Amygdala (tissue), 56 donors: ENCODE measurements at places on chromosomes 4 and X.
A peak's percentile ranks its signal among the peaks of the same experiment; 100 is the strongest.

DNA sequence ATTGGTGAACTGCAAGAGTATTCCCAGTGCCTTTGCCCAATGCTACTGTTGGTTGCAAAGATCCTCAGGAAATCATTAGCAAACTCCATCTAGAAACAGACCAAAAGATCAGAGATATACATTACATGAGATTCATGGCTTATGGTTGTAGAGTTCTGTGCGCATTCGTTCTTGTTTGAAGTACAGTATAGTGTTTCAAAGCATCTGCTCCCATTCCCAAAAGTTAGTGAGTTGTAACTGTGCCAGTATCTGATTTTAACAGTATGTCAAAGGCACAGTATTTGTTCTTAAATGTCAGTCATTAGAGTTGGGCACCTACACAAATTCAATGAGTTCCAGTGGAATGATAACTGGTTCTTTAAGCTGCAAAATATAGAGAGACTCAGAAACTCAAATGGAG is 314.7 kb upstream of the ATOH1 start:
- no peak for DNase-seq

DNA sequence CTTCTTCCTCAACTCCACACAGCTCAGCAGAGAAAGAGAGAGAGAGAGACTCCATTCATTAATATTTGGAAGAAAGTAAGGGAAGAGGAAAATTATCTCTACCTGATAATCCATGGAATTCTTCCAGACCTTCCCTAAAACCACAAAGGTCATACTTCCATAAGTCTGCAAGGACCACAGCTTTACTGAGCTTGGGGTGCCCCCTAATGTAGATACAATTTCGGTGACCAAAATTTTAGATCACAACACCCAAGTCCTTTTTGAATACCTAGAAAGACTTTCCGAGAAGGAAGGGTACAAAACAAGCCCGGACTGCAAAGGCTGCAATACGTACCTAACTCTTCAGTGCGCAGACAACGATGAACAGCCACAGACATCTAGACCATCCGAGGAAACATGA is 523.9 kb downstream of the GLUD2 start:
- DNase-seq: no peak

GRCh38 chr4:110629780-110630687 is 7.2 kb upstream of the PITX2 start:
- no peak for DNase-seq

DNA sequence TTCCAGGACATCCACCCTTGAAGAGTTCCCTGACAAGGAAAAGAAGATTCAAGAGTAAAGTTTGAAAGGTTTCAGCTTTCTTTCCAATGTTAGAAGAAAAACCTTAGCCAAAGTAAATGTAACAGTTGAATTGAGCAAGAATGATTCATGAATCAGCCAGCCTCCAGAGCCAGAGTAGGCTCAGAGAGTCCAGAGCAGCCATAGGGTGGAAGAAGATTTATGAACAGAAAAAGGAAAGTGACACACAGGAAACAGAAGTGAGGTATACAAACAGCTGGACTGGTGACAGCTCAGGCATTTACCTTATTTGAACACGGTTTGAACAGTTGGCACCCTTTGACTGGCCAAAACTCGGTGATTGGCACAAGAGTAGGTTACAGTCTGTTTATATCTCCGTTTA is 63.2 kb downstream of the QDPR start:
- DNase-seq: no peak

DNA sequence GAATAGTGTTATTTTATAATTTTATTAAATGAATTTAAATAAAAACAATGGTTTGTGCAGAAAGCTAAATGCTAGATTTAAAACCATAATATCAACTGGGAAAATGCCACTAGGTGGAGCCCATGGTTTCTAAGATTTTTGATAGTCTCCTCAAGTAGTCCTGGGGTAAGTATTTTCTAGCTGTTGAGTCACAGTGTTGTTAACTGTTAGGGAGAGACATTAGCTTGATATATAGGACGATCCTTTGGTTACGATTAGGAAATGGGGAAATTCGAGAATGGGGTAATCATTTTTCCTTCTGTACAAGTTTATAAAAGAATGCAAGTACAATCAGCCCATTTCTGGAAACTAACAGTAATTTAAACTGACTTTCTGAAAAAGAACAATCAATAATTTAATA is 378.4 kb downstream of the ANKRD50 start:
- no peak for DNase-seq

DNA sequence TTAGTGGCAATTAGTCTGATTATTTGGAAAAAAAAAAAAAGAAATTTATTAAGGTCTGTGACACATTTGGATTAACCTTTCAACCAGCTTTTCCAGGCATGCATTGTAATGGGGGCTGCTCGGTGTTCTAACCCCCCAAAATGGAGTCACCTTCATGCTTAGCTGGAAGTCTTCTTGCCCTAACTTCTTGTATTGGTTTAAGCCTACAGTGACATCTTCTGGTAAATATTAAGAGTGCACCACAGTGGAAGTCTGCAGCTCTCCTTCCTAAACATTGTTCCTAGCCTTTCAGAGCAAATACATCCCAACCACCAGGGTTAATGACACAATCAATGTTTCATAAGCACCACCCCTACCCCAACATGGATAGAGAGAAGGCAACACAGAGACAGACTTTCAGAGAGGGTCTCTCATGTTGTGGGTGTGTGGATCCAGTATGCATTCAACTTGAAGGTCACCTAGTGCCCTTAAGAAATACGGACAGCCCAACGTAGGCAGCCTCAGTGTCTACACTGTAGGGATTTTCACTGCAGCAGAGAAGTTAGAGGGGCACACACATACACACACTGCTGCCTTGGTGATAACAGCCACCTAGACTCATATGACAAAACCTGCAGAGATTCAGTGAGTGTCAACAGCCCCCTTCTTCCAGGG is 142.9 kb upstream of the MBNL3 start:
- DNase-seq: peak; percentile 0

- no peak for DNase-seq
These were observed 723 bp downstream of the MORC4 start for GRCh38 chrX:106999002-106999975.

DNA sequence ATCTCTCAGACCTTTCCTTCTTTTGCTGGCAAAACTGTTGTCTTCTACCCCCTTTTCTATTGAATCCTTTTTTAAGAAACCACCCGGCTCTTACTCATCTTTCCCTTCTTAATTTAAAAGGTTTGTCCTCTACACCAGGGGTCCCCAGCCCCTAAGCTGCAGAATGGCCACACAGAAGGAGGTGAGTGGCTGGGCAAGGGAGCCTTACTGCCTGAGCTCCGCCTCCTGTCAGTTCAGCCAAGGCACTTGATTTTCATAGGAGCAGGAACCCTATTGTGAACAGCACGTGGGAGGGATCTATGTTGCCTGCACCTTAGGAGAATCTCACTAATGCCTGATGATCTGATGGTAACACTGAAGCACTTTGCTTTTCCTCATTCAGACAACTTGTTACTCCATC is 726.3 kb upstream of the INTU start:
- DNase-seq: no peak

DNA sequence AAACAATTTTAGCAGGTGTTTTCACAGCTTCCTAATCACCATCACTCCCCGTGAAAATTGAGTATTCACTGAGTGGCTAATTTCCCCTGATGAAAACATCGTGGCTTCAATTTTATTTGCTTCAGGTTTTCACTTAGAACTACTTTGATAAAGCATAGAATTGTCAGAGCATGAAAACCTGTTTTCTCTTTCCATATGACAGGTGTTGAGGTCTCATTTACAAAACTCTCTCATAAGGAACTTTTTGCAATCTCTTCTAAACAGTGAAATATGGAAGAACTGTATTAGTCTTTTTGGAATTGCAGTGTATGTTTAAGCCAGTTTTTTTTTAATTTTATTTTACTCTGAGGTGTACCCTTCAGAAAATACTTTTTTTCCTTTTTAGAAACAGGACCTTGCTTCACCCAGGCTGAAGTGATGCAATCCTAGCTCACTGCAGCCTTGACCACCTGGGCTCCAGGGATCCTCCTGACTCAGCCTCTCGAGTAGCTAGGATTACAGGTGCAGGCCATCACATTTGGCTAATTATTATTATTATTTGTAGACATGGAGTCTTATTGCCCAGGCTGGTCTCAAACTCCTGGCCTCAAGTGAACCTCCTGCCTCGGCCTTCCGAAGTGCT is 111.2 kb upstream of the RAPGEF2 start:
- no peak for DNase-seq

DNA sequence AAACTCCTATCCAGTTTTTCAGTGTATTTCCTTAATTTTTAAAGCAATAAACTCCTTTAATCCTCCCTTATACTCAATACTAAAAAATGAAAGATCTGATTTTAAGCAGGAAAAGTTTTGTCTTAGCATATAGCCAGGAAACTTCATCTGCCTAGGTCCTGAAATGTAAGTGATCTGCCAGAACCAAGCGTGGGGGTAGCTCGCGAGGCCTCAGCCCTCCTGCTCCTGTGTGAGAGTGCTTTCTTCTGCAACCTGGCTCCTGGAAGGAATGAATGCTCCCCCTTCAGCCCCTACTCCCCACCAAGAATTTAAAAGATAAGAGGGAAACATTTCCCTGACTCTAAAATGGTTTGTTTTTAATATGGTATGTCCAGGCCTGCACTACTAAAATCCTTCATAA is 160.1 kb downstream of the CBR4 start:
- no peak for DNase-seq

DNA sequence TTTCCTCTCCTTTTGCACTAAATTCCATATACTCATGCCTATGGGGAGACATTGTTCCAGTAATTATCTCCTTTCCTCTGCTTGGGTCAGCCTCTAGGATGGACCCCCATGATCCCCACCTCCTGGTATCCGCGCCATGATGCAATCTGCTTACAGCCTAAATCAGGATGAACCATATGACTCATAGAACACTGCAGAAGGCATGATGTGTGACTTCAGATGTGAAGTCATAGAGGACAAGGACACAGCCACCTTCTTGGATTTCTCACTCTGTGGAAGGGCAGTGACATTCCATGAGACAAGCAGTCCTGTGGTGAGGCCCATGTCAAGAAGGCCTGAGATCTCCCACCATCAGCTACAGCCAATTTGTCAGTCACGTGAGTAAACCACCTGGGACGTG is 9.0 kb upstream of the TMEM144 start:
- no peak for DNase-seq

- no peak for DNase-seq
These were observed 19.4 kb downstream of the LYAR start for GRCh38 chr4:4270529-4270928.

GRCh38 chrX:19857131-19857530 is 30.3 kb downstream of the SH3KBP1 start:
- DNase-seq: no peak

DNA sequence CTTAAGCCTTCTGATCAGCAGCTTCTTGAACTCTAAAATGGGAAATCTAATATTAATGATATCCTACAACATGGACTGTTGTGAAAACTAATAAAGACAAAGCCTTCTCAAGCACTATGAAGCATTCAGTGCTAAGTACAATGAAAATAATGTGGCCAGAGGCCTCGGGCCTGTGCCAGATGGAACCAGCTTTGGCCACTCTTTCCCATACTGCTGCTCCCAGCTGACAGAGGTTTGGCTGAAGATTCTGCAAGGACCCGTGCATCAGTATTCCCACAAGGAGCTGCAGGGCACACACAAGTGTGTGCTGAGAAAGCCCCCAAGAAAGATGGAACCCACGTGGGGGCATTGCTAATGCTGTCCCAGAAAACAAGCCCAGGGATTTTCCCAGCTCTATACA is 60.5 kb upstream of the RPL34 start:
- DNase-seq: no peak

GRCh38 chr4:185036019-185036418 is 17.7 kb downstream of the HELT start:
- DNase-seq: no peak

DNA sequence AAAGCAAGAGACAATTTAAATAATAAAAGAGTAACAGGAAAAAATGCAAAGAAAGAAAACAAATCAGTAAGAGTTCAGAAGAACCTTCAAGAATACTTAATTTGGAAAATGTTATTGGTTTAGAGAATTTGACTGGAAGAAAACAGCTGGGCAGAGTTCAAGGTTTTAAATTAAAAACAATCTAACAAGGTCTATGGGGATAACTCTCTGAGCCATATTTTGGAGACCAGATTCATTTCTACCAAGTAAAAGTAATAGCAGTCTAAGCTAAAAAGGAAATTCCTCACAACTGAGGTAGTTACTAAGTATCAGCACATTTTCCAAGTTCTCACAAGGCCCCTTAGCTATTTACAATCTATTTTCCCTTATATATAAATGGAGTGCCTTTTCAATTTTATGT is 82.4 kb upstream of the TFDP3 start:
- DNase-seq: no peak

- no peak for DNase-seq
These were observed 346.4 kb downstream of the ZNF674 start for GRCh38 chrX:46198858-46199257.

- DNase-seq: no peak
These were observed 126.5 kb downstream of the REELD1 start for GRCh38 chr4:146340798-146341197.

GRCh38 chrX:135927897-135928296 is 34.4 kb downstream of the SAGE1 start:
- DNase-seq: no peak

GRCh38 chrX:120378570-120378969 is 16.7 kb downstream of the ATP1B4 start:
- no peak for DNase-seq

- DNase-seq: no peak
These were observed 70.9 kb upstream of the FBXW7 start for GRCh38 chr4:152606753-152607152.

DNA sequence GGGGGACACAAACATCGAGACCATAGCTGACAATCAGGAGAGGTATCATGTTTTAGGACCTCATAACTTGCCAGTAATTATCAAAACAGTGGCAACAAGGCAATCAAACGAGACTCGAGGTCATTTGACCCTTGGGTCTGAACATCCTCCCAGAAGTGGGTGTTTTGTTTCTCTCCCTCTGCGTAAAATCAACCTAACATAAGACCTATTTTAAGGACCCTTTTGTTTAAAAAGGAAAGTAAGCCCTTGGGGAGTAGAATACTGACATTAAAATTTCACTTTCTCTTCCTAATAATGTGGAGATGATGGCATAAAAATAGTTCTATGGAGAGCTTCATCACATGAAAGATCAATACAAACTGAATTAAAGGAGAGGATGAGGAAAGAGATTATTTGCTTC is 106.2 kb upstream of the PUDP start:
- no peak for DNase-seq

DNA sequence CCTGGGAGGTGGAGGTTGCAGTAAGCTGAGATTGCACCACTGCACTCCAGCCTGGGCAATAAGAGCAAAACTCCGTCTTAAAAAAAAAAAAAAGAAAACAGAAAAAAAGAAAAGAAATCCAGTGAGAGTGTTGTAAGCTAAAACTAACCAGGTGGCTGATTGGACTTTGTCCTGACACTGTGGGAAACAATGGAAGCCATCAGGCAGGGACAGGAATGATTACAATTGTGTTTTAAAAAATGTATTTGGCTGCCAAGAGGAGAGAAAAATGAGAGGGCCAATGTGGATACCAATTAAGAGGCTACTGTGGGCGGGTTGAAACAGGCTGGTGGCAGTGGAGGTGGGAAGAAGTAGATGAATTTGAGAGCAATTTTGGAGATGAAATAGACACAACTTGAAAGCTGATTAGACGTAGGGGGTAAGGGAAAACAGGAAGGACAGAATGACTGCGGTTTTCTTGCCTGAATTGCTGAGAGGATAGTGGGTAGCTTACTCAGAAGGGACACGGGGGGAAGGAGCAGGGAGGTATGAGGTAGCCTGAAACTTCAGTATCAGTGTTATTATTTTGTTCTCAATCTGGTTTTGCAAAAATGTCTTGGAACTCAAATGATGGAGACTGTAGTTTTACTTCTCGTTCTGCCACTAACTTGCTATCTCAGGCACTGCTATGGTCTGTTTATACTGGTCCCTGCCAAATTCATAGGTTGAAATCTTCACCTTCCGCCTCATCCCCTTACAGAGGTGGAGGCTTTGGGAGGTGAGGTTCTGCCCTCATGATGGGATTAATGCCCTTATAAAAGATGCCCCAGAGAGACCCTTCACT is 45.6 kb upstream of the CHRNA9 start:
- no peak for DNase-seq
